ENCODE measurements at places on chromosomes 13 and 19. TPM values are rescaled to one million over a fixed set of nuclear protein-coding genes. Genes with fewer than 3 reads are reported as not detected.

DNA sequence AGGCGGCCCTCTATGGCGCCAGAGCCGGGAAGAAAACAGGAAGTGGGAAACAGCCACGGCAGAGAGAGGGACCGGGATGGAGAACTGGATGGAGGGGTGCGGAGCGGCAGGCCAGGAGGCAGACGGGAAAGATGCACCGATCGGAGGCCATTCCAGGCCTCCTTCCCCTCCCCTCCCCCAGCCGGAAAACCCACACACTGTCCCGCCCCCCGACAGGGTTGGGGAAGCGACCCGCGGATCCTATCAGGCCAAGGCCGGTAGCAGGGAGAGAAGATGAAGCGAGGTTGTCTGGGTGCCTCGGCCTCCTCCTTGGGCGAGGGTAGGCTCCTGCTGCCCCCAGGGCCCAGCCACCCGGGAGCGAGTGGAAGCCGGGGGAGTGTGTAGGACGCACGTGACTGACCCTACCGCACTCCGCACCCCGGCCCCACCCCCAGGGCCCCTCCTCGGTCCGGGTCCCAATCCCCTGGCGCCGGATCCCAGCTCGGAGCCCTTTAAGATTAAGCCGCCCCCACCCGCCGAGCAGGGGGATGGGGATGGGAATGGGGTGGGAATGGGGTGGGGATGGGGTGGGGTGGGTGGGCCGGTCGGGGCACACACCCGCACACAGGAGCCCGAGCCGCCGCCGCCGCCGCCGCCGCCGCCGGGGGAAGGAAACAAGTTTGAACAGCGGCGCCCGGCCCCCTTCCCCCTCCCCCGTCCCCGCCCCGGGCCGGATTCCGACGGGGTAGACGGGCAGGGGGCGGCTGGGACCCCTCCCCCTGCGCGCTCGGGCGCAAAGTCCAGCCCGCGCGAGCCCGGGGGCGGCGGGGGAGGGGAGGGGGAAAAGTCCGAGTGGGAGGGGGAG, 1.5 kb downstream of the ERF start:
- peak; percentile 60 for DNase-seq

GRCh38 chr13:111508164-111508870, 187.9 kb downstream of the TEX29 start:
- DNase-seq: no peak

GRCh38 chr13:109883181-109884180, 97.1 kb upstream of the IRS2 start:
- DNase-seq: no peak

GRCh38 chr19:16041299-16041990, 34.9 kb upstream of the TPM4 start:
- peak; percentile 68 for DNase-seq

DNA sequence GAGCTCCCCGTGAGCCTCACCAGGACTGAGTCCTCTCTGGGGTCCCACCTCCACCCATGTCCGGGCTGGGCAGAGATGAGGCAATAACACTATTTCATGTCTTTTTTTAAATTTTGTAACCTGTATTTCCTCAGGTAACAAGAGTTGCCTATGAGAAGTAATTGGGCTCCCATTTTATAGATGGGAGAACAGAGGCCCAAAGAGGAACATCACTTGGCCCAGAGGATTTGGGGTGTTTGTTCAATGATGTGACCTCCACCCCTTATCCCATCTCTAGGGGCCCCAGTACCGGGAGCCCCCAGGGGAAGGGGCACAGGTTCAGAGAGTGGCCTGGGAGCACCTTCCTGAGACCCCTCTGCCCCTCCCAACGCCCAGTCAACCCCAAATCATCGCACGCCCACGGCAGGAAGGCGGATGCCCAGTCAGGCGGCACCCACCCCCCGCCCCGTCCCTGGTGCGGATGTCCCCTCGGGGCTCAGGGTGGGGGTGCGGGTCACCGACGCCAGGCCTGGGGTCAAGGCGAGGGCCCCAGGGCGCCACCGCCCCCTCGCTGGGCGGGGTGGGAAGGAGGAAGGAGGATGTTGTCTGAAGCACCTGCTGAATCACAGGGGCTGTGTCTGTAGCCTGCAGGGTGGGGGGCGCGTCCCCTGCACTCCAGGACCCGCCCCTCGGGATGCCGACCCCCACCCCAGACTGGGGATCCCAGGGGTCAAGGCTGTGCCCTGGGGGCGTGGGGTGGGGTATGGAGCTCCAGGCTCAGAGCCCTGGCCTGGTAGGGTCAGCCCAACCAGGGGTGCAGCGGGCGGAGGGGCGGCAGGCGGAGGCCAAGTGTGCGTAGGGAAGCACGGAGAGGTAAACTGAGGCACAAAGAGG, 9.0 kb upstream of the CIRBP start:
- no peak for DNase-seq

DNA sequence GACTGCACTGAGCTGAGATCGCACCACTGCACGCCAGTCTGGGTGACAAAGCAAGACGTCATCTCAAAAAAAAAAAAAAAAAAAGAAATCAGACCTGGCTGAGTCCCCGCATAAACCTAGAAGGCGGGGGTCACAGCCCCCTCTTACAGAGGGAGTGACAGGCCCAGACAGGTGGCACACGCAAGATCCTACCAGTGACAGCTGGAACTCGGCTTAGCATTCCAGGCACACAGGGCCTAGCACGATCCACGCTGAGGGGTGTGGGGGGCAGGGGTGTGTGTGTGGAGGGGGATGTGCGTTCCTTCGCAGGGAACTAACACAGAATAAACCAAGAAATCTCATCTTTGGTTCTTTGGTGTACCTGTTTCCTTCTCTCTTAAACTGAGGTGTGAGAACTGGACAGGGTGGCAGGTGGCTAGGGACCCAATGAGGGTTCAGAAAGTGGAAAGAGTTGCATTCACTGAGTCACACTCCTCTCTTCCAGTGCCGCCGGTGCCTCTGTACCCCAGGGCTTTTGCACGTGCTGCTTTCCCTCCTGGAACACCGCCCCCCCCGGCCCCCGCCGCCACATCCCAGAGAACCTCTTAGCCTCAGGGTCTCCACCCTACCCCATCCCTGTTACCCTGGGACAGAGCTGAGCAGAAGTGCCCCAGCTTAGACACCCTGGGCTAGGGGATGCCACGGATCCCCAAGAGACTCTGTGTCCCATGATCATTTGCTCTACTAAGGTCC, 5.0 kb downstream of the SGTA start:
- no peak for DNase-seq

- DNase-seq: no peak
Observed at GRCh38 chr13:33541962-33542308, 256.4 kb upstream of the STARD13 start.

DNA sequence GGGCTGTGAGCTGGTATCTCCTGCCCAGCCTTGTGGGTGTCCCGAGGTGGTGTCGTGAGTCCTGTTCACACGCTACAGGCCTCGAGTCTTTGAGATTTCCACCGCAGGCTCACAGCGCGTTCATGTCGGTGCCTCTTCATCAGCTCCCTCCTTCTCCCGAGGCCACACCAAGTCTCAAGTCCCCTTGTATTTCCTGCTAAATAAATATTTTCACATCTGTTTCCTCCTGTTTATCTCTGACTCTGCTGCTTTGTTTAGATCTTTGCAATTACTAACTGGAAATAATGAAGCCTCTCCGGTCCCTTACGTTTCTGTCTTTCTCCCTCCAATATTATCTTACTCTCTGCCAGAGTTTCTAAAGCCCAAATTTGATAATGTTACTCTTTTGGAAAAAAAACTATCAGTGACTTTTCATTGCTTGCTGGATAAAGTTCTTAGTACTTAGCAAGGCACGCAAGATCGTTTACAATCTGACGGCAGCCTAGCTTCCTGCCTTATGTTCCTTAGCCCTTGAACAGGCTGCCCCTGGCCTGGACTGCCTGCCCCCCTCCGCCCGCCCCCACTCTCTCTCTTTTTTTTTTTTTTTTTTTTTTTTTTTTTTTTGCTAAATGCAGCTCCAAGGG, 130.5 kb upstream of the RNF113B start:
- no peak for DNase-seq

GRCh38 chr13:77784515-77784914, 87.0 kb downstream of the SLAIN1 start:
- DNase-seq: no peak

GRCh38 chr19:38877781-38878574, at the start of gene RINL:
Gene RINL (minus strand): TSS chr19:38878275. CDS start chr19:38876742, 1,533 bp downstream.
- DNase-seq: peak; percentile 71

- DNase-seq: no peak
Observed at GRCh38 chr19:38535212-38535611, 82.5 kb downstream of the MAP4K1 start.

DNA sequence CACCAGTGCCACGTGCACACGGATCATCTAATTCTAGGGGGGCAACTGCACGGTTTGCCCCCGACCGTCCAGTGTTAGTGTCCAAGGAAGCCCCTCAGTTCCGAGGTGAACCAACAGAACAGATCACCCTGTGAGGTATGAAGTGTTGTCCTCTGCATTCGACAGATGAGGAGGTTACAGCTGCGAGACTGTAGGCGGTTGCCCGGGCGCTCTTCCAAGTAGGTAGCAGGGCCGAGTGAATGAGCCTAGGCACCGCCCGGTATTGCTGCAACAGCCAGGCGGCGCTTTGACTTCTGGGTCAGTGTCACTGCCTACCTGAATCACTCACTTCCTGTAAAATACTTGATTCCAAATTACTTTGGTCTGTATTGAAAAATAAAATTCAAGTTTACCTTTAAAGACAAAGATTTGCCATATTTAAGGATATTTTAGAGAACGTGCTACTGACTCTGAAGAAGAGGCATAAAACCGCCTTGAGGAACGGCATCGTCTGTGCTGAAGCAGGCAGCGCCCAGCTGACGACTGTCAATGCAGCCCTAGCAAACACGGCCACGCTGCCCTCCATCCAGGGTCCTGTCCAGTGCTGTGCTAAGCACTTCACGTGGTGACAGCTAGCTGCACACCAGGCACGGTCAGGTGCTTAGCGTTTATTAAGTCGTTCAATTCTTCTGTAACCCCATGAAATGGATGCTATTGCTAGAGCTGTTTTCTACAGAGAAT, 19.3 kb upstream of the RASA3 start:
- no peak for DNase-seq

DNA sequence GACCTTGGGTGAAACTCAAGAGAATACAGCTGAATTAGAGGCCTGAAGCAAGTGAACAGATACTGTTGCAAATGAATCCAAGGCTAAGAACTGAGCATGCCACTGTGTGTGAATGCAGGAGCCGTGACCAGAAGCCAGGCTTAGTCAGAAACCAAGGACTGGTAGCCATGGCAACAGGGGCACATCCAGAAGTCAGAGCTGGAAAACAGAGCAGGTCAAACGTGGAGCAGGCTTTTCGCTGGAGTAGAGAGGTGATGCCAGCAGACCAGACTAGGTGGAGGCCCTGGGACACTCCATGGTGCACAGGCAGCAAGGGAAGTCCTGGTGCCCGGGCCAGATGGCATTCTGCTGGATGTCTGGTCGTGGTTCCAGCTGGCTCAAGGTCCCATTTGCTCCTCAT, 564.1 kb downstream of the PCDH9 start:
- DNase-seq: no peak

DNA sequence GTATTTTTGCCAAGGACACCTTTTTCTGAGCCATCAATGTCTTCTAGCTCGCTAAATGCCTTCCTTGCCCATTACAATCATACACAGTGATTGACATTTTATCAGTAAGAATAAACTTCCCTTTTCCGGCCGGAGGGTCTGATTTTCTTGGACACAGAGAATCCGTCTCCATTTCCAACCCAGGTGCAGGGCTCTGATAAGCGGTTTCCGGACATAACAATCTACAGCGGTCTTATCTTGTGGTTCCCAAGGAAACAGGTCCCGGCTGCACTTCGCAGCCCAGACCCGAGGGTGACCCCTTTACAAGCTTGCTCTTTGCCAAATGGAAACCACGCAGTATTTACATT, 5.1 kb upstream of the ZNF77 start:
- no peak for DNase-seq

Gene LMTK3
- 17.5 TPM for total RNA-seq

Gene SWSAP1
- 4.3 TPM for total RNA-seq

Gene FGF14
- total RNA-seq: 0.03 TPM

Gene MCEMP1
- not detected for total RNA-seq

Gene RFPL4A
- not detected for total RNA-seq

Gene CD70
- total RNA-seq: 2.5 TPM

Measured in T-cell (primary cell).